Breast epithelium (tissue), 4 donors: ENCODE measurements at places on chromosomes 13 and 19. TPM values are rescaled to one million over a fixed set of nuclear protein-coding genes. Genes with fewer than 3 reads are reported as not detected.

- H3K4me1 ChIP-seq = no peaks in the 10 kb centered on the region
- H3K36me3 ChIP-seq = no peaks in the 10 kb centered on the region
- H3K27ac ChIP-seq = no peak overlapping the region
- H3K27me3 ChIP-seq = no peaks in the 10 kb centered on the region
- no peak for DNase-seq
- H3K4me3 ChIP-seq = no peak overlapping the region
Observed at GRCh38 chr19:34341935-34342680, 22.9 kb upstream of the GPI start.

GRCh38 chr19:46812977-46813838 lies 24.8 kb upstream of the SLC1A5 start:
- DNase-seq = no peak
- H3K4me1 ChIP-seq = peaks cover 5% of the 10 kb centered on the region

- no peak overlapping the region for H3K27ac ChIP-seq
- DNase-seq = no peak
- H3K4me3 ChIP-seq = no peak overlapping the region
- peaks cover 11% of the 10 kb centered on the region for H3K27me3 ChIP-seq
- H3K36me3 ChIP-seq = no peaks in the 10 kb centered on the region
Observed at GRCh38 chr13:94673851-94674250, 38.5 kb downstream of the SOX21 start.

DNA sequence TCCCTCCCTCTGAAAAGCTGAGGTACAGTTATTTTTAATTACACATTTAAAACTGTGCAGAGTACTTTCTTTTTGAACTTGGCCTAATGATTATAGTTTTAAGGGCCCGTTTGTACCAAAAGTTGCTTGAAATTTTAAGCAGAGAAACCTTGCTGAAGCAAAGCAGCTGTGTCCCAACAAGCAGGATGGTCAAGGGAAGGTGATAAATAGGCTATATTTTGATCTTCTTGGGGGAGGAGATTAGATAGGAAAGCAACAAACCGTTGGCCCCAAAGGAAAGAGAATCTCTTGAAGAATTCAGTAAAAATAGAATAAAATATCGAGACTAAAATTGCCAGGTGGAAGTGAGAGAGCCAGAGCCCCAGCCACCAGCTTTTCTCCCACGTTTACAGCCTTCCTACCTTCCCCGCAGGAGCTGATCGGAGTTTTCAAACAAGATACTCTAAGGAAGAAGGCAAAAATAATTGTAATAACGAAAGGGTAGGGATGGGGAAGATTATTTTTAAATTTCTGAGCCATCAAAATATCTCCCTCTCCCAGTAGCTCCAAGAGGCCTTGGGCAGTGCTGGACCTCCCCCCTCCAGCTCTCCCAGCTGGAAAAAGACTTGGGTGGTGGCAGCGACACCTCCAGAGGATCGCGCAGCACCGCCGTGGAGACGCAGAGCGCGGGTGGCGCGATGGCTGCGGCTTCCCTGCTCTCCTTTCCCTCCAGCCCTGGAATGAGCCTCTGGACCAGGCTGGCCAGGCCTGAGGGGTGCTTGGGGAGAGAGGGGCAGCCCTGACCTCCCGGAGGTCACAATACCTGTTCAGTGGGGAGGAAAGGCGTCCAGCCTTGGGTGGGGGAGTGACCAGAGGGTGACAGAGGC lies 5.8 kb downstream of the ZIC2 start:
- H3K36me3 ChIP-seq = no peaks in the 10 kb centered on the region
- no peak overlapping the region for H3K27ac ChIP-seq
- no peaks in the 10 kb centered on the region for H3K4me1 ChIP-seq
- H3K27me3 ChIP-seq = peaks cover 98% of the 10 kb centered on the region

DNA sequence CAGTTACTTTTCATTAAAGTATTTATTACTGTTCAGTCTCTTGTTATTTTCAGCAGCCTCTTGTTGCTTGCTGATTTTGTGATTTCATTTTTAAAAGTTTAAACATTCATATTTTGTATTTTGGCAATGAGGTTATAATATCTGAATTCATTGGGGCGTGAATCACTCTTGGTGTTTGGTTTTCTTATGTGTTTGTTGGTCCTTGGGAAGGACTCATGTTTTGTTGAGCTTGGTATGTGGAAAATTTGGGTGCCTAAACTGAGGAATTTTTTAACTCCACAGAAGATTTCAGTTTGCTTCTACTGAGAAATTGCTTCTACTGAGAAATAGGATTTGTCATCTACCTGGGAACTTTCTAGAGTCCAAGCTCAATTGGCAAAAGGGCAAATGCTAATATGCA lies 38.2 kb downstream of the PDS5B start:
- no peaks in the 10 kb centered on the region for H3K4me1 ChIP-seq
- no peak overlapping the region for H3K4me3 ChIP-seq
- no peak overlapping the region for H3K27ac ChIP-seq
- no peak for DNase-seq

DNA sequence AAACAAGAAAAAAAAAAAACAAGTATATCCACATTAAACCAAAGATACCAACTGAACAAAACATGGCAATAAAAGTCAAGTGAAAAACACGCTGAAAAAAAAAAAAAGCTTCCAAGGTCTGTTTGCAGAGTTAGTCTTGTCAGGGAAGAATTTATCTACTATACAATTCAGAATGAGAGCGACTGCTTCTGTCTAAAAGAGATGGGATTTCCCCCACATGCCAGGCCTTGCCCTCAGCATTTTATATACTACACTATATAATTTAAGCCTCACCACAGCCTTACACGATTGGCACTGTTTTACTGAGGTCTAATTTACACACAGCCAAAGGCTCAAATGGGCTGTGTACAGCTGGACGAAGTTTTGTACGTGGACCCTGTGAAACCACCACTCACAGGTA lies 67.3 kb downstream of the FOXO1 start:
- H3K27ac ChIP-seq = no peak overlapping the region
- H3K27me3 ChIP-seq = no peaks in the 10 kb centered on the region
- H3K36me3 ChIP-seq = no peaks in the 10 kb centered on the region
- H3K4me3 ChIP-seq = no peak overlapping the region
- peaks cover 6% of the 10 kb centered on the region for H3K4me1 ChIP-seq

- no peak overlapping the region for H3K4me3 ChIP-seq
- no peaks in the 10 kb centered on the region for H3K27me3 ChIP-seq
- H3K36me3 ChIP-seq = no peaks in the 10 kb centered on the region
- H3K27ac ChIP-seq = no peak overlapping the region
- no peaks in the 10 kb centered on the region for H3K4me1 ChIP-seq
Observed at GRCh38 chr13:28035146-28035782, 46.8 kb upstream of the URAD start.

SOX1 gene
- total RNA-seq = not detected

MED29 gene
- total RNA-seq = 49.5 TPM

NAPSA gene
- total RNA-seq = 0.80 TPM
